ENCODE measurements at places on chromosomes 1 and 21. TPM values are rescaled to one million over a fixed set of nuclear protein-coding genes. Genes with fewer than 3 reads are reported as not detected.
A peak's percentile ranks its signal among the peaks of the same experiment; 100 is the strongest.

- no peak overlapping the region for H3K27ac ChIP-seq
- peaks cover 19% of the 10 kb centered on the region for H3K36me3 ChIP-seq
Observed at GRCh38 chr1:109928591-109929111, 18.0 kb downstream of the CSF1 start.

- no peak overlapping the region for H3K27ac ChIP-seq
- DNase-seq, result no peak
- H3K27me3 ChIP-seq, result no peaks in the 10 kb centered on the region
- no peaks in the 10 kb centered on the region for H3K36me3 ChIP-seq
Observed at GRCh38 chr1:86288586-86289147, 107.5 kb downstream of the ODF2L start.

- H3K27me3 ChIP-seq, result no peaks in the 10 kb centered on the region
- peaks cover under 1% of the 10 kb centered on the region for H3K4me1 ChIP-seq
- no peak overlapping the region for H3K27ac ChIP-seq
- H3K4me3 ChIP-seq, result no peak overlapping the region
Observed at GRCh38 chr1:6811583-6811982, 26.3 kb downstream of the CAMTA1 start.

GRCh38 chr1:25524568-25525360 lies 18.6 kb upstream of the LDLRAP1 start:
- no peak for DNase-seq
- no peaks in the 10 kb centered on the region for H3K27me3 ChIP-seq
- peaks cover 17% of the 10 kb centered on the region for H3K4me1 ChIP-seq
- H3K27ac ChIP-seq, result no peak overlapping the region

DNA sequence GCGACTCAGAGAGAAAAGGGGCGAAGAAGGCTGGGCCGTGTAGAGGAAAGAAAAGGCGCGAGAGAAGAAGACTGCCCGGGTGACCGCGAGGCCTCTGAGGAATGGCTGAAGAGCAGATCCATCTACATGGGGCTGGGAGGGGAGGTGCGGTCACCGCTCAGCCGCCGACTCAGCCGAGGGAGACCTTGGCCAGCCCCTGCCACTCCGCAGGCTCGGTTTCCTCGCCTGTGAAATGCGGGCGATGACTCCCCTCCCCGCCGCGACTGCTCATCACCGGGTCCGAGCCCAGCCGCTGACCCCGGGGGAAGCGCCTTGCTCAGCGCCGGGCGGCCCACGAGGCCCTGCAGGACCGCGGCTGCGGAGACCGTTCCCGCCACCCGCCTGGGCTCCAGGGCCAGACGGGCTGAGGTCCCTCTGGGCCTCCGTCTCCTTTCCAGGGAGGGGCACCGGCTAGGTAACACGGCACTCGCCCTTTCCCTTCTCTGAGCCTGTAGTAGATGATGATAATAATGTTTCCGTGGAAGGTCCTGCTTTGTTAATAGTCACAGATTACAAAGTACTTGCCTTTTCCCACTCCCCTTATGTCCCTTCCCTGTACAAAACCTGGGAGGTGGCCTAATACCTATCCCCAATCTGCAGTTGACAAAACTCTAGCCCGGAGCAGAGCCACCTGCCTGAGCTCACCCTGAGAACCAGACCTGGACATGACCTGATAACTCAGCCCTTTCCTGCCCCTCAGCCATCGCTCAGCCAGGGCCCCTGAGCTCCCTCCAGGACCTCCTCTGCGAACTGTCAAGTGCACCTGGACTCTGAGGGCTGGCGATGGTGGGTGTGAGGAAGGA lies 1.6 kb upstream of the BSND start:
- H3K4me3 ChIP-seq, result peak overlapping the region; percentile 72
- peaks cover 28% of the 10 kb centered on the region for H3K4me1 ChIP-seq
- H3K36me3 ChIP-seq, result no peaks in the 10 kb centered on the region
- peaks cover 45% of the 10 kb centered on the region for H3K27me3 ChIP-seq
- peak overlapping the region; percentile 24 for H3K27ac ChIP-seq

GRCh38 chr1:240503558-240503957 lies 108.4 kb downstream of the GREM2 start:
- no peak overlapping the region for H3K4me3 ChIP-seq
- H3K27ac ChIP-seq, result no peak overlapping the region
- peaks cover 9% of the 10 kb centered on the region for H3K27me3 ChIP-seq

- peaks cover 3% of the 10 kb centered on the region for H3K27me3 ChIP-seq
- H3K27ac ChIP-seq, result no peak overlapping the region
- H3K4me1 ChIP-seq, result peaks cover 10% of the 10 kb centered on the region
- no peak overlapping the region for H3K4me3 ChIP-seq
- no peak for DNase-seq
Observed at GRCh38 chr1:48499211-48499735, 27.3 kb upstream of the SPATA6 start.

DNA sequence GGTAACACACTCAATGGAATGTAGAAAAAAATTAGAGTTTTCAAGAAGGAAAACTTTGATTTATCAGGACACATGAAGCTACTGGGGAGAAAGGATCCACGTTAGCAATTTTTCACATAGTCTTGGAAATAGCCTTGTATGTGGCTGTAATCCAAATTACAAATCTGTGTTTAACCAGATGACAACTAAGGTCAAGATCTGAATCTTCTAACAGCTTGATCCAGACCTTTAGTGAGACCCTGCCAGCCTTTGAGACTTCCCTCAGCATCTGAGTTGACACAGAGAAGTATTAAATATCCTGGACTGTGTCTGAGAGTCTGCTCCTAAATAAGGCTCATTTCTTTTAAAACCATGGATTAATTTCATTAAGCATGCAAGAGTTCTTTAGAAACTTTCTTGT lies 135.9 kb upstream of the KCNK2 start:
- no peak for DNase-seq
- H3K27ac ChIP-seq, result no peak overlapping the region
- peaks cover 3% of the 10 kb centered on the region for H3K27me3 ChIP-seq
- no peaks in the 10 kb centered on the region for H3K36me3 ChIP-seq
- H3K4me1 ChIP-seq, result no peaks in the 10 kb centered on the region
- H3K4me3 ChIP-seq, result no peak overlapping the region

DNA sequence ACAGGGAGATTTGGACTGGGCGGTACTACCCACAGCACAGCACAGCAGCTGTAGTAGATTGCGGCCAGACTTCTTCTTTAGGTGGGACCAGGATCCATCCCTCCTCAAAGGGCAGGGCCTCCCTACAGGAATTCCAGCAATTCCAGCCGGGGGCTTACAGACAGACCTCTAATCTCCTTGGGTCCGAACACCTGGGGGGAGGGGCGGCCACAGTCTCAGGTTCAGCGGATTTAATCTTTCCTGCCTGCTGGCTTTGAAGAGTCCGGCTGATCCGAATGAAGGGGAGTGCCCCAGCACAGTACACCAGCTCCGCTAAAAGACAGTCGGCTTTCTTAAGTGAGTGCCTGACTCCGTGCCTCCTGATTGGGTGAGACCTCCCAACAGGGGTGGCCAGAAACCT lies 1708.5 kb downstream of the BRINP3 start:
- no peak for DNase-seq
- no peak overlapping the region for H3K4me3 ChIP-seq
- no peaks in the 10 kb centered on the region for H3K4me1 ChIP-seq
- no peak overlapping the region for H3K27ac ChIP-seq

DNA sequence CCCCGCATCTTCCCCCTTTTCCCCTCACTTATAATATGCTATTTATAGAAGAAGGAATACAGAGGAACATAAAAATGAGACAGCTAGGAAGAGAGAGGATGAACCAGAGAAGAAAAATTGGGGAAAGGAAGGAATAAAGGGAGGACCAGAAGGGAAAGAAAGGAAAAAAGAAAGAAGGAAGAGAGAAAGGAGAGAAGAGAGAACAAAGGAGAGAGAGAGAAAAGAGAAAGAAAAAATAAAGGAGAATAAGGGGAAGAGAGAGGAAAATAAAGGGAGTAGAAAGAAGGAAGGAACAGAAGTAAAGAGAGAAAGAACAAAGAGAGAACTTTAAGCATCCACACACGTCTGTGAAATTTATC lies 11.2 kb upstream of the IGSF3 start:
- peak overlapping the region; percentile 22 for H3K27ac ChIP-seq
- H3K27me3 ChIP-seq, result no peaks in the 10 kb centered on the region
- H3K4me1 ChIP-seq, result peaks cover 18% of the 10 kb centered on the region
- DNase-seq, result no peak
- H3K4me3 ChIP-seq, result peak overlapping the region; percentile 8
- H3K36me3 ChIP-seq, result no peaks in the 10 kb centered on the region

- no peaks in the 10 kb centered on the region for H3K36me3 ChIP-seq
- H3K27ac ChIP-seq, result peak overlapping the region; percentile 98
- peaks cover 33% of the 10 kb centered on the region for H3K4me1 ChIP-seq
- H3K4me3 ChIP-seq, result peak overlapping the region; percentile 94
Observed at GRCh38 chr1:154999571-155000410, 2.8 kb upstream of the ZBTB7B start.

DNA sequence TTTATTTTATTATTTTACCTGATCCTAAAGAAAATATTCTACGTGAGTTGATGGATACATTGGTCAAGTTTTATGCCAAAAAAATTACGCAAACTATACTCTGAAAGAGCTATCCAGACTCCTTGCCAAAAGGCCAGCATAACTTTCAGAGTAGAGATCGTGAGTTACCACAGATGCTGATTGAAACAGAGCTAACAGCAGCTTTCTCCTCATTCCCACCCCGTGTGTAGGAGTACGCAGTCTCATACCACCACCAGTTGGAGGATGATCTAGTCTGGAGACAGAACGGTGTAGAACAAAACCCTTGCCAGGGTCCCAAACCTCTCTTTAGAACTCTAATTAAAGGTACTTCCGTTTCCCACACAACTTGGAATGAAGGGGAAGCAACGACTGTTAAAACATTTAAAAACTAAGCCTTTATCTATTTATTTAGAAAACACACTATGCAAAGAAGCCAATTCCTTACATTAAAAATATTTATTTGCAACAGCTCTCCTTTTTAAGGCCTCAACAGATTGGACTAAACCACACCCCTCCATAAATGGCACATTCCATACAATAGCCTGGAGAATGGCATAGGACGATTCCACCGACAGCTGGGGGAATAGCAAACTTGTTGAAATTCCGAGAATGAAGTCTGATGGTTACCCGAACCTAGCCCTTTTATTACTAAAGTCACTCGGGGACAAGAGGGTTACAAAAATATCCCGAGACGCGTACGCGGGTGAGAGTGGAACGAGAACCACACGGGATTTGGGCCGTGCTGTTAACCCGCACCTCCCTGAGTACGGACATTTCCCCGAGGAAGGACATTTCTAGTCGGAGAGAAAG lies 1.4 kb downstream of the NUCKS1 start:
- peaks cover 5% of the 10 kb centered on the region for H3K27me3 ChIP-seq
- peaks cover 16% of the 10 kb centered on the region for H3K36me3 ChIP-seq
- H3K4me3 ChIP-seq, result peak overlapping the region; percentile 100
- no peak for DNase-seq
- peak overlapping the region; percentile 99 for H3K27ac ChIP-seq

DNA sequence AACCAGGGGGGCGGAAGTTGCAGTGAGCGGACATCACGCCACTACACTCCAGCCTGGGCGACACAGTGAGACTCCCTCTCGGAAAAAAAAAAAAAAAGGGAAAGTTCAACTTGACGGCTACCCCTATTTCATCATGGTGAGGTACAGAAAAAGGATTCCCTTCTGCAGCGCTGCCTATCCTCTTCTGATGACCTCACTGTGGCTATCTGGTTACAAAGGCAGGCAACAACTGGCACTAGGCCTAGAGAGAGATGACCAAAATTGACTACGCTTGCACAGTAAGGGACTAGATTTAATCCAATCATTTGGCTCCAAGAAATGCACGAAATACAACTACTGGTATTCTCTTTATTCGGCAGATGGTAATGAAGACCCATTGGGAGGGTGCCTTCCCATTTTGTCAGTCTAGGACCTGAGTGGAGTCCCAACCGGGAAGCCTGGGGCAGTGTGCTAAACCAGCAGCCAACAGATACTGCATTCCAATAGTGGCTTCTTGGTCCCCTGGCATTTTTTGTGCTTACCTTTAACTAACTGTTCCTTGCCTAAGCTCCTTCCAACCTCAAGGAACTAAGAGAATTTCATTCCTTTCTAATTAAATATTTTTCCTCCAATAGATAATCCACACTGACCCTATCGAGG lies 36.6 kb downstream of the ITPKB start:
- no peak for DNase-seq
- peak overlapping the region; percentile 87 for H3K27ac ChIP-seq
- H3K4me1 ChIP-seq, result peaks cover 39% of the 10 kb centered on the region

GRCh38 chr1:41879617-41880016 lies 39.1 kb downstream of the HIVEP3 start:
- no peak overlapping the region for H3K4me3 ChIP-seq
- H3K4me1 ChIP-seq, result peaks cover 29% of the 10 kb centered on the region
- H3K27ac ChIP-seq, result peak overlapping the region; percentile 48
- no peaks in the 10 kb centered on the region for H3K27me3 ChIP-seq

- H3K27ac ChIP-seq, result no peak overlapping the region
- H3K36me3 ChIP-seq, result no peaks in the 10 kb centered on the region
- DNase-seq, result no peak
- H3K27me3 ChIP-seq, result no peaks in the 10 kb centered on the region
- H3K4me3 ChIP-seq, result no peak overlapping the region
Observed at GRCh38 chr21:31386006-31386405, 41.9 kb upstream of the TIAM1 start.

- H3K27ac ChIP-seq, result no peak overlapping the region
- H3K27me3 ChIP-seq, result peaks cover 12% of the 10 kb centered on the region
- peaks cover 4% of the 10 kb centered on the region for H3K4me1 ChIP-seq
- H3K4me3 ChIP-seq, result no peak overlapping the region
Observed at GRCh38 chr1:41578712-41579335, 94.3 kb upstream of the EDN2 start.

DNA sequence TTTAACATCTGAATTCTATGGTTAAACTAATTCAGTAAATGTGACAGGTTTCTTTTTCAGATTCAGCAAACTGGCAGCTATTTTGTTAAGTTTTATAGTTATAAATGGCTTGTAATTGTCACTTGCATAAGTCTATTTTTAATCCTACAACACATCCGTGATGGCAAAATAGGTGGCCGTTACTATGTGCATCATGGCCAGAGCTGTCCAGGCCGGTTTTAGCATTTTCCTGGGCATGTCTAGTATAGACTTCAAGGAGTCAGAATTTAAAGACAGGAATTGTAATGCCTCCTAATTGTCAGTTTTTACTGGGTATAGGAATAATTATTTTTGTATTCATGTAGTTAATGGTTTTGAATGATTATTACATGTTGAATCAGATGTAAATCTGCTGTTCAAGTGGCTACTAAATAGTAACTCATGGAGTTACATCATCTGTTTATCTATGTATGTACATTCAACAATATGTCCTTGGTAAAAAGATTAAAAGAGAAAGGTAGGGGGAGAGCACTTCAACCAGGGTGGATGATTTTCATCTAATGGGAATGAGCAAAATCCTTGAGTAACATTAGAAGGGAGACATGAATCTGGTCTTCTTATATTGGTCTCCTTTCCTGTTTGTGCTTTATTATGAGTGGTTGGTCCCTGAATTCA lies 3.2 kb upstream of the B3GALT2 start:
- H3K27ac ChIP-seq, result peak overlapping the region; percentile 35
- H3K4me1 ChIP-seq, result peaks cover 27% of the 10 kb centered on the region
- H3K36me3 ChIP-seq, result peaks cover 20% of the 10 kb centered on the region
- no peaks in the 10 kb centered on the region for H3K27me3 ChIP-seq
- peak overlapping the region; percentile 10 for H3K4me3 ChIP-seq

- H3K36me3 ChIP-seq, result peaks cover 4% of the 10 kb centered on the region
- DNase-seq, result no peak
- no peaks in the 10 kb centered on the region for H3K27me3 ChIP-seq
- H3K4me3 ChIP-seq, result no peak overlapping the region
Observed at GRCh38 chr1:16968372-16968771, 12.0 kb downstream of the MFAP2 start.

The SPRR2G gene
- total RNA-seq, result not detected

The ANGPTL1 gene
- total RNA-seq, result 0.43 TPM

The CNR2 gene
- total RNA-seq, result not detected

The MATN1 gene
- 0.24 TPM for total RNA-seq

The ZSWIM5 gene
- total RNA-seq, result 2.7 TPM

The S100A10 gene
- 316 TPM for total RNA-seq

The CPT2 gene
- total RNA-seq, result 26.8 TPM

The KPRP gene
- not detected for total RNA-seq

The ATP6V1G3 gene
- total RNA-seq, result 0.69 TPM

All from type B pancreatic cell (in vitro differentiated cells).